ENCODE measurements at places on chromosomes 12 and 14.
A peak's percentile ranks its signal among the peaks of the same experiment; 100 is the strongest.

GRCh38 chr12:94940771-94941170, 62.7 kb downstream of the NDUFA12 start:
- no peak for DNase-seq

GRCh38 chr12:64061868-64062375, 160.2 kb downstream of the KICS2 start:
- DNase-seq, result no peak

DNA sequence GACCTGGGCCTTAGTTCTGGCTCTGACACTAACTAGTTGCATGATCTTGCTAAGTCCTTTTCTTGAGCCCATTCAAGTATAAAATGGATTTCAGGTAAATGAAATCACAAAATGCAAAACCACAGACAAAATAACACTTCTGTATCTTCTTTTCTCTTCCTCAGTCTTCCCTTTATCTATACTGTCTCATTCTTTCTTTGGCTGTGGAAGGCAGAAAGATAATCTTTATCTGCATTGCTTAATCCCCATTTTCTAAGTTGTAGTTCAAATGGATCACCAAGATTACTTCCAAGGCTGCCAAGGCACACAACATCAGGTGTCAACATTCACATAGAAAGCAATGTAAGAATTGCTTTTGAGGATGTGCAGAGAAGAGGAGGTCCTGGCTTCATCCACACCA, 30.3 kb downstream of the TESPA1 start:
- no peak for DNase-seq

DNA sequence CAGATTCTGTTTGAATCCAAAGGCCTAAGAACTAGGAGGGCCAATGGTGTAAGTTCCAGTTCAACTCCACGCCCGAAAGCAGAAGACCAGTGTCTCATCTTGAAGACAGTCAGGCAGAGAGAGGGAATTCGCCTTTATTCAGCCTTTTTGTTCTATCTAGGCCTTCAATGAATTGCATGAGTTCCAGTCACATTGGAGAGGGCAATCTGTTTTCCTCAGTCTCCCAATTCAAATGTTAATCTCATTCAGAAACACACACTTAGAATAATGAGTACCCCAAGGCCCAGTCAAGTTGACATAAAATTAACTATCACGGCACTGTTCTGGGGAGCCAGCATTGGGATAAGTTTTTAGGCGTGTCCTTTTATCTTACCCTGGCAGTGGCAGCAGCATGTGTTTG, 65.8 kb downstream of the C14orf39 start:
- no peak for DNase-seq

DNA sequence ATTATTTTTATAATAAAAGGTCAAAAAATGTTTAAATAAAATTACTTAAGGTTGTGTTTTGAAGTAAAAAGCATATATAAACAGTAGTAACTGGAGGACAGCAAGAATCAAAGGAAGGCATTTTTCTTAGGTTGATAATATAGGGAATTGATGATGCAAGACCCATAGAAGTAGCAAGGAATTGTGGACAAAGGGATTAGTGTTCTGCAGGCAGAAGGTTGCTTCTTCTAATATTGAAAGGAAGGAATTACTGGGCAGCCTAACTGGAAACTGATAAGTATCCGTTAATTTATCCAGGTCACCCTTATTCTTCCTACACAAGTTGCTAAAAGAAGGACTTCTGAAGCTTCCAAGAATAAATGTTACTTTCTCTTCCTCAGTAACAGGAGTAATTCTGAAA, 54.5 kb upstream of the ALX1 start:
- no peak for DNase-seq

GRCh38 chr12:52582486-52582885, 8.8 kb upstream of the KRT74 start:
- DNase-seq, result no peak

GRCh38 chr14:22641846-22642245, 2.3 kb downstream of the OR6J1 start:
- DNase-seq, result no peak

- DNase-seq, result no peak
Observed at GRCh38 chr14:104583424-104584306, 4.1 kb downstream of the C14orf180 start.

DNA sequence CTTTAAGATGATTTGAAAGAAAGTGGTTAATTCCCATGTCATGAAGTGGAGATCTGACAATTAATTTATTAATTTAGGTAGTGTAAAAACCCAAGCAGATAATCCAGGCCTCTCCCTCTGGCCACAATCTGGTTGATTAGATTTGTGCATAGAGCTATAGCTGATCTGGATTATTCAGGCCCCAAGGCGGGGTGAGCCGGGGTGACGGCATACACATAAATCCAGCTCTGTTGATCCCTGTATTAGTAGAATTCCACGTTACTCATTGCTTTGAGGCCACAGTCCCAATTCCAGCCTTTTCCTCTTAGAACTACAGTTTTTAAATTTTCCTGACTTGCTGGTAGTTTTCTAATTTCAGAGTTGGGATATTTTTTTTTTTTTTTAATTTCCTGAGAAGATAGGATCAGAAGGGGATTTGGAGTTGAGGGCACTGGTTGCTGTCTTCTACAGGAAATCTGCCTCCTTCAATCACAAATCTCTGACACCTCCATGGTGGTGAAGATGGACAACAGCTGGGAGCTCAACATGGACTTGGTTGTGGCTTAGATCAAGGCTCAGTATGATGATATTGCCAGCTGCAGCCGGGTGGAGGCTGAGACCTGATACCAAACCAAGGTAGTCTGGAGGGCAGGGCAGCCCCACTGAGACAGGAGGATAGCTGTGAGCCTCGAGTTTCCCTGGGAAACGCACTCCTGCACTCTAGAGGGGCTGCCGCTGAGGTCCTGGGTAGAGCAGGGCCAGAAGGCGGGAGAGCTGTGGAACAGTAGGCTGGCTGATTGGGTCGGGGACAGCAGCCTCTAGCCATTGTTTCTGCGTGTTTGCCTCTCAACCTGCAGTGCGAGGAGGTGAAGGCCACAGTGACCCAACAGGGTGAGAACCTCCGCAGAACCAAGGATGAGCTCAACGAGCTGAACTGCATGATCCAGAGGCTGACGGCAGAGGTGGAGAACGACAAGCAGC, 19.4 kb downstream of the KRT85 start:
- no peak for DNase-seq

- DNase-seq, result no peak
Observed at GRCh38 chr14:59268011-59268410, 79.5 kb downstream of the DAAM1 start.

GRCh38 chr12:50482571-50482970, 22.2 kb upstream of the DIP2B start:
- no peak for DNase-seq

- no peak for DNase-seq
Observed at GRCh38 chr12:100101000-100101399, 41.7 kb downstream of the BLTP3B start.

DNA sequence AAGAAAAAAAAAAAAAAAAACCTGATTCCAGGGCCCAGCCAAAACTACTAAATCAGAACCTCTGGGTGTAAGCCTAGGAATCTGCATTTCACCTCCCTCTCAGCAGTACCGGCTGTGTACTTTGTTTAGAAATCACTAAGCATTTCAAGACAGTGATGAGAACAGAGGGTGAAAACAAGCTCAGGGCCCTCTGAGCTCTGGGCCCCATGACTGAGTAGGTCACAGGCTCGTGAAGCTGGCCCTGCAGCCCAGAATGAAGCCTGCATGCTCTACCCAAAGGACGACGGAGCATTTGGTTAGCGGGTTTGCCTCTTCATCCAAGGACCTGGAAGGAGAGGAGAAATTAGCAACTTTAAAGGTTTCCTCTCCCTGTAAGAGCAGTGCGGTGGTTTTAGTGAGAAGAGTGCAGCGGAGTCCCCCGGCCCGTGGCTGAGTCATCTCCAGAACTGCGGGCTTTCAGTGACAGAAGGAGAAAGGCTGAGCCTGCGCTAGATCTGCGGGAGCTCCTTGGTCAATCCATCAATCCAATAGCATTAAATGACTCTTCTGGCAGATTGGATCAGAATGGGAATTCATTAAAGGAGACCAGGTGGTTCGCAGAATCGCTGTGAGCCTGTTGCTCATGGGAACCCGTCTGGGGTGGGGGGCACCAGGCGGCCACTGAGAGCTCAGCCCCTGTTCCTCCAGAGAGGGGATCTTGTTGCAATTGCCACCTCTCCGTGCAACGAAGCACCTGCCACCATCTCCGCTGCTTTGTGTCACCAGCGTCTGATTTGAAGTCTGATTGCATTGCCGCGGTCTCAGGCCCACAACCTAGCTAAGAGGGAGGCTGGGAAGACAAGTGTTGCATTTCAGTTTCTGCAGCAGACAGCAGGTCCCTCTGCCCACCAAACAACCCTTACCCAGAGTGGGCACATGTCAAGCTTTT, 7.3 kb downstream of the IL31 start:
- DNase-seq, result no peak

- DNase-seq, result no peak
Observed at GRCh38 chr14:59529189-59529588, 44.9 kb downstream of the JKAMP start.

DNA sequence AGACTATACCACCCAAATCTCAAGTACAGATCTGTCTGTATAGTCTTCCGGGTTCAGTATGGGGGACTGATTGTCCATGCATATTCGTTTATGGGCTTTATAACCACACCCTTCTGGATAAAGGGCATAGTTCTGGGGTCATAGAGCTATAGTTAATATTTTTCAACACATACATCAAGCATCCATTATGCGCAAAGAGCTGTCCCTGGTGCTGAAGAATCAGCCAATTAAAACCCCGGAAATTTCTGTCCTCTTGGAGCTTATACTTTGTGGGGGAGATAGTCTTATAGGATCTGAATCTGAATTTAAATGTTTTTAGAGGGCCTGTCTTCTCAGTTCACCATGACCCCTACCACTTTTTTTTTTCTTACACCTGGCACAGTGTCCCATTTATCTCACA, 256.7 kb downstream of the SUDS3 start:
- DNase-seq, result no peak

GRCh38 chr12:100345020-100345767, 11.7 kb upstream of the SLC17A8 start:
- DNase-seq, result no peak

DNA sequence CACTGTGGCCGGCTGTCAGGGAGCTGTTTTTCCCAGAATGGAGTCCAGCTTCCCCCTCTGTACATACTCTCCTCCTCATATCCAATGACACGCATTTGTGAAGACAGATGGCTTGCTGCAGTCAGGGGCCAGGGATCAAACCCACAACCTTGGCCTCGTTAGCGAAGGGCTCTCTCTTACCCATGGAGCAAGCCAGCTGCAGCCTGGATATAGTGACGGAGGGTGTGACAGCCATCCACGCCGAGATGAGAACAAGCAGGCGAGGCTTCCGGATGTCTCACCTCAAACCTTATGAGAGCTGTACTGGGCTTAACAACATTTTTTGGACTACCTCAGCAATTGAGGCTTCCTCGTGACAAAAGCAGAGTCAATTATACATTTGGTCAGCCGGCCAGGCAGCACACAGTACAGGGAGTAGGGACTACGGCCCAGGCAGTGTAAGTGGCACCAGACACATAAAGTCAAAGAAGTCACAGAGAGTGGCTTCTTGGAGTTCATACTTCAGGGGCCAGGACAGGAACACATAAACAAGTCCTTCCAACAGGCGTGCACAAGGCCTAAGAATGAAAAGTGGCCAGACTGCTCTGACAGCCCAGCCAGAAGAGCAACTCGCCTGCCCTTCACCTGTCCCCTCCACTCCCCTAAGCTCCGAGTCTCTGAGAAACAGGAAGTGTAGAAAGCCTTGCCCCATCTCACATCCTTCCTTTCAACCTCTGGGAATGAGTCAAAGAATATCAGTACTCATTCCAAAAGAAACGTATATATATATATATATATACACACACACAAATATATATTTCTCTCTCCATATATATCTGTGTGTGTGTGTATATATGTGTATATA, 115.1 kb downstream of the TTC7B start:
- no peak for DNase-seq

DNA sequence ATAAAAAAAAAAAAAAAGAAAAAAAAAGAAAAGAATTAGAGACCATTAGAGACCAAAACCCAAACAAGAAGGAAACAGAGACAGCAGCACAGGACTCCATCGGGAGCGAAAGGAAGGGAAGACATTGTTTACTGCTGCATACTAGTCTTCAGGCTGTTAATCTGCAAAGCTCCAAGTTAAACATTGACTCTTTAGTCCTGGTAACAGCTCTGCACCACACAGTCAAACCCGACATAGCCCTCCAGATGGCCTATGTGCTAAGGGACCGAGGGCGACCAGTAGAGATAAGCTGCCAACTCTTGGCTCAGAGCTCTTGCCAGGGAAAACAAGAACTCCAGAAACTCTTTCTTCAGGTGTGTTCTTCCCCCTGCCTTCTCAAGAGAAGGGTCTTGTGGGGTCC, 7.8 kb downstream of the P2RX4 start:
- no peak for DNase-seq

DNA sequence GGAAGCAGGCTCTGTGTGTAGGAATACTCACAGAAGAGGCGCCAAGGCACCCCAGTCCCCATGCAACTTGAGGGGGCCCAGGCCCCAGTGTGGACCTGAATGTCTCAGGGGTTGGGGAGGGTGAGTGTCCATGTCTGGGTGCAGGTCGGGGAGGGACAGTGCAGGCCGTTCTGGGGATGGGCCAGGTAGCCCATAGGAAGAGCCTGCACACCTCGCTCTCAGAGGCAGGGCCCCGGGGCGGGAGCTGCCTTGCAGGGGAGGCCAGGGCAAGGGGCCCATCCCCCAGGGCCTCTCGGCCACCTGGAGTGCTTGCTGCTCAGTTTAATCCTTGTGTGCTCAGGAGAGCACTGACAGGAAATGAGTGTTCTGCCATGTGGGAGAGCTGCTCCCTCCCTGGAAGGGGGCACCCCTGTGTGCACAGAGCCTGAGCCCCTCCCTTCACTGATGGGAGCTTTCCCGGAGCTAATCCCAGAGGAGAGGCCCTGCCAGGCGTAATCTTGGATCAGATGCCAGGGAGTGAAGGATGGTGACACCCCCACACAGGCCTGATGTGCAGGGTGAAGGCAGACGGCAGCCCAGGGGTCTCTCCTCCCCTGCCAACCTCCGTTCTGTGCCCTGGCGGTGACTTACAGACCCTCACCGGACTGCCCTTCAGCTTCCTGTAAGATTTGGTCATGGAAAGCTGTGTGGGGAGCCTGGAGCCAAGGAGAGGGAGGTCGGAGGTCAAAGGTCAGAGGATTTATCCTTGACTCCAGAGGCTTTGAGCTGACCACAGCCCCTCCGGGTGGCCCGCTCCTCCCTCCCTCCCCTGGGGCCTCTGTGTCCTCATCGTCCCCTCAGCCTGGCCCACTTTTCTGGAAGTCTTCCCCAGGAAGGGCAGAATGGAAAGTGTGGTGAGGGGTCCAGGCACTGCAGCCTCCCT, 24.4 kb upstream of the FBRSL1 start:
- no peak for DNase-seq

- no peak for DNase-seq
Observed at GRCh38 chr12:107133462-107133861, 40.1 kb upstream of the CRY1 start.

- DNase-seq, result peak; percentile 45
Observed at GRCh38 chr12:15001733-15002382, 29.0 kb downstream of the PDE6H start.

Data from pons (tissue), 1 donor.